GM23248 (cell line): ENCODE measurements at places on chromosomes 7 and 10. TPM values are rescaled to one million over a fixed set of nuclear protein-coding genes. Genes with fewer than 3 reads are reported as not detected.

Gene ENO4
- 0.11 and 0.51 TPM in 2 replicates for total RNA-seq

Gene GRID2IP
- not detected in 2 replicates for total RNA-seq

Gene COL26A1
- total RNA-seq: 1.6 TPM in 1 of 2 replicates, not detected in the other

Gene AQP1
- total RNA-seq: 0.54 and 1.1 TPM in 2 replicates

Gene TLX1
- total RNA-seq: not detected in 2 replicates

Gene ARHGAP21
- total RNA-seq: 95.7 and 176 TPM in 2 replicates

Gene TAS2R3
- not detected in 2 replicates for total RNA-seq
